ENCODE measurements at places on chromosomes 6 and 20.

- no peak for DNase-seq
These were observed 420.3 kb upstream of the FLRT3 start for GRCh38 chr20:14757728-14758127.

DNA sequence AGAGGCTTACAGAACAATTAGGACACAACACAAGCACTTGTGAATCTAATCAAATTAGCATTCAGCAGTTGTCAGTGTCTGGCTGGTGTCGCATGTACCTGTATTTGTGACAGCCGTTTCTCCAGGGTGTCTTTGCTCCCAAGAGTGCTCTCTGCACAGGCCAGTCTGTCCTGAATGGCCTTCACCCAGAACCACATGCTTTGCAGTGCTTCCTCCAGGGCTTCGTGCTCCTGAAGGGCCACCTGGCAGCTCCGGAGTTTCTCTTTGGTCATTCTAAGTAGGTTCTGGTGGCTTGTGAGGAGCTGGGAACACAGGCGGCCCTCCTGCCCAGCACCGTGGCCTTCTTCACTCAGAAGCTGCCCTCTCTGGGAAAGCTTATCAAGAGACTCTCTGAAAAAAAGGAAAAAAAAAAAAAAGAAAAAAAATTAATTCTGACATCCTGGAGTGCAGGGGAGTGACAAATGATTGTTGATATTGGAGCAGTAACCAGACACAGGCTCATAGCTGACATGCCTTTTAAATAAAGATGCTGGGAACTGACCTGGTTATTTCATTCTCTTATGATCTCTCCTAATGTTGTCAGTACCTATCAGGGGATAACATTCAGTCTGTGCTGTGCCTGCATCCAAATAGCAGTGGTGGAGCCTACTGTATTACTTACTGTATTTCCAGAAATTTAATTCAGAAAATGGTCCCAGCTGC lies 245.8 kb downstream of the SYNE1 start:
- no peak for DNase-seq

- DNase-seq: no peak
These were observed 739.7 kb upstream of the POU3F2 start for GRCh38 chr6:98094696-98095095.

GRCh38 chr6:168851460-168852375 lies 401.9 kb downstream of the THBS2 start:
- DNase-seq: no peak

DNA sequence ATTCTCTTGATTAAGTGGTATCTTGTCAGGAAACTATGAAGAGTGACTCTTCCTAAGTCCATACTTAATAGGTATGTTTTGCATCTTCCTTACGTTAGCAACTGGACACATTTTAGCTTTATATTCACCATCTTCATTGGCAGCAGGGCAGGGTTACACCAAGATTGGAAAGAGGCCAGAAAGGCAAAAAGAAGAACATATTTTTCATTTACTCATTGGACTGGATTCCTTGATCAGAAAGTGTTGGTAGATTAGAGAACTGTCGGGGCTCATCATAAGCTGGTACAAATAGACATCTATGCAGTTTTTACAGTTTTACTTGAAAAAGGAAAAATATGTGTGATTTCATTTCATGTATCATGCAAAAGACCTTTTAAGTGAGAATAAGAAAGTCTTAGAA lies 464.9 kb downstream of the LMBRD1 start:
- DNase-seq: no peak

DNA sequence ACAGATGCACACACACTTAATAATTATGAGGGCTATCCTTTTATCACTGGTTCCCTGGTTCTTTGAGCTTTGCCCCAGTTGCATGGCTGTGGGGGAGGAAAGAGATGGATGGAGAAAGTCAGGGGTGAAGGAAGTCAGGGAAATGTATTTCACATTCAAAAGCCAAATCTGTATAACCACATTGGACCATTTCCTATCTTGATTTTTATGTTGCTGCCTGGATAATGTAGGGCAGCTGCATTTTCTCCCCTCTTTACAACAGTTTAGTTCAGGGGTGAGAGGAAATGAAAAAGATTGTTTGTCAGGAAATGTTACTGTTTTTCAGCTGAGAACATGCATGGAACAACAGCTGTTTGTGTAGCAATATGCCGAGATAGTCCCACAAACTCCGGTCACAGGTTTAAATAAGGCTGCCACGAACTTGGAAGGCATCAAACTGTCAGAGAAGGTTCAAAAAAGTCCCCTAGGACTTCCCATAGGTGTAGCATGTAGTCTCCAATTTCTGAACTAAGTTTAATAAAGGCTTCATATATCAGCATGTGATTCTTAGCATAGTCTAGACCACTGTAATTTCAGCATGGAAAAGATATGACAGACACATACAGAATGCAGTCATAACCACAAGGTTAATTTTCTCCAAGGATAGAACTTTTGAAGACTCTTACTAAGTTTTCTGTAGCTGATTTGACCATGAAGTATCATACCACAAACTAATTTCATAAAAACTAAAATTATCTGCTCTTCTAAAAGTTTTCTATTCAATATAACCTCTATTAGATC lies 82.1 kb upstream of the COL21A1 start:
- no peak for DNase-seq

DNA sequence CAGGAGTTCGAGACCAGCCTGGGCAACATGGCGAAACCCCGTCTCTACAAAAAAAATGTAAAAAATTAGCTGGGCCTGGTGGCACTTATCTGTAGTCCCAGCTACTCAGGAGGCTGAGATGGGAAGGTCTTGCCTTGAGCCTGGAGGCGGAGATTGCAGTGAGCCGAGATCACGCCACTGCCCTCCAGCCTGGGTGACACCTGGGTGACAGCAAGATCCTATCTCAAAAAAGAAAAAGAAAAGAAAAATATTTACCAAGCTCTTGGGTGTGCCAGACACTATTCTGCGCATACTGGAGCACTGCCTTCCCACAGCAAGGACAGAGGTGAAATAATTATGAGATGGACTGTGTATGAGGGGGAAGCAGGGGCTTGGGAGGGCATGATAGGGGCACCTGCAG lies 19.6 kb downstream of the POFUT1 start:
- DNase-seq: no peak

- DNase-seq: no peak
These were observed 392.7 kb upstream of the MAN1A1 start for GRCh38 chr6:119742188-119742803.

- no peak for DNase-seq
These were observed 17.4 kb upstream of the PLCB4 start for GRCh38 chr20:9051508-9051907.

- DNase-seq: no peak
These were observed 19.4 kb downstream of the PTPRK start for GRCh38 chr6:128500749-128501600.

GRCh38 chr6:11964729-11965335 lies 47.3 kb upstream of the HIVEP1 start:
- DNase-seq: no peak

DNA sequence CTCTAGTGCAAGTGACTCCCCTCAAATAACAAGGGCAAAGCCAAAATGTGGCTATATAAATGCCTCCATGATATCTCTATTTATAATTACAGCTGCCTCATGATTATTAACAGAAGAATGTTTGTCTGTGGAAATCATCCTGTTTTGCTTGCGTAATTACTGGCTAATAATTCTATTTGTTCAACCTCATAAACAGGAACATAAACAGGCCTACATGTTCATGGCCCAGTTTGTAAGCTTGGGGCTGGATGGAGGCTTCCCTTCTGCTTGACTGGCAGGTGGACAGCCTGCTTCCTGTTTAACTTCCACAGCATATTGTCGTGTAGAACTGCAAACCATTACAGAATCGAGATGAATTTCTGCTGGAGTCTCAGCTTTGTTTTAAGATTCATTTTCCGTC lies 766.0 kb upstream of the MAP3K7 start:
- DNase-seq: no peak

- DNase-seq: no peak
These were observed 12.4 kb downstream of the MAFB start for GRCh38 chr20:40676491-40677269.

GRCh38 chr6:156971153-156971885 lies 194.1 kb downstream of the ARID1B start:
- no peak for DNase-seq

DNA sequence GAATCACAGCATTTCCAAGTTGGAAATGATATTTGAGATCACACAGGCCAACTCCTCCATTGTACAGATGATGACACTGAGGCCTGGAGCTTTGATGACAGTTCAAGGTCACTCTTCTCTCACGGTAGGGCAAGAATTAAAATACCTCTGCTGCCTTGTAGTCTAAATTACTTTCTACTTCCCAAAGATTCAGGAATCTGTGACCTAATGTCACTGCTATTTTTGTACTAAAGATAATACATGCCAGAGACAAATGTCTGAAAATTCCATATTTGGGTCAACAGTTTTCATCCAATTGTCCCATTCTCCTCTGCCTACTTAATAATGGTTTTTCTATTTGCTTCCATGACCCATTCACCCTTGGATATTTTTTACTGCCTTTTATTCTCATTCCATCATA lies 160.0 kb downstream of the SOD2 start:
- DNase-seq: no peak

DNA sequence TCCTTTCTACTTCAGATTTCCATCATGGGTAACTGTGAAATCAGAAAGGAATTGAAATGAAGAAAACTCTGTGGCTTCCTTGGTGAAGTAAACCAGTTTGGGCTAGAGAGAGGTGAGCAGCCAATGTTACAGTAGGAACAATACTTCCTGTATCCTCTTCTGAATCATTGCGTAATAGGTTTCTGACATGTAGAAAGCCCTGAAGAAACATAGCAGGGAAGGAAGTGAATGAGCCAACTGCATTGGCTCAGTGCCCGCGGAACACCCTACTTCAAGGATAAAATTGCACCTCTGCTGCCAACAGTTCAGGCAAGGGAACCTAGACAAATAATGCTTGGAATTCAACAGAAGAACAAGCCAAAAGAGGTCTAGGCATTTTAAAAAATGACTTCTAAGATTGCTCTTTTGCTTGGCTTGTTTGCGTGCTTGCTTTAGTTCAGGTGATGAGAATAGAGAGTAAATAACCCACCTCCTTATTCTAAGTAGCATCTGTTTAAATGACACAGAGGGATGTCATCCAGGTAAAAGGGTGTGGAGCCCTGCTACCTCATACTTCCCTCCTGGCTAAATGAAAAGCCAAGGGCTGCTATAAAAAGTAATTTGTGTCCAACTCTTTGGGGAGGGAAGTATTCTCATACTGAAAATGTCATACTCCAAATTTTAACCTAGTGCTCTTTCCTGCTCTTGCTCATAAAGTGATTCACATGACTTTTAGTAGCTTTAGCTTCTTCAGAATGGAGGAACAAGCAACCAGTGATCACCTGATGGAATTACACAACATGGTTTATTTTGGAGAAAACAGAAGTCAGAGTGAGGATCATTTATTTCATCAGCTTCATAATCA lies 30.0 kb upstream of the AKIRIN2 start:
- no peak for DNase-seq

GRCh38 chr20:21801193-21801592 lies 95.7 kb downstream of the PAX1 start:
- DNase-seq: no peak

- DNase-seq: no peak
These were observed 17.3 kb downstream of the SLC22A16 start for GRCh38 chr6:110459137-110459536.

DNA sequence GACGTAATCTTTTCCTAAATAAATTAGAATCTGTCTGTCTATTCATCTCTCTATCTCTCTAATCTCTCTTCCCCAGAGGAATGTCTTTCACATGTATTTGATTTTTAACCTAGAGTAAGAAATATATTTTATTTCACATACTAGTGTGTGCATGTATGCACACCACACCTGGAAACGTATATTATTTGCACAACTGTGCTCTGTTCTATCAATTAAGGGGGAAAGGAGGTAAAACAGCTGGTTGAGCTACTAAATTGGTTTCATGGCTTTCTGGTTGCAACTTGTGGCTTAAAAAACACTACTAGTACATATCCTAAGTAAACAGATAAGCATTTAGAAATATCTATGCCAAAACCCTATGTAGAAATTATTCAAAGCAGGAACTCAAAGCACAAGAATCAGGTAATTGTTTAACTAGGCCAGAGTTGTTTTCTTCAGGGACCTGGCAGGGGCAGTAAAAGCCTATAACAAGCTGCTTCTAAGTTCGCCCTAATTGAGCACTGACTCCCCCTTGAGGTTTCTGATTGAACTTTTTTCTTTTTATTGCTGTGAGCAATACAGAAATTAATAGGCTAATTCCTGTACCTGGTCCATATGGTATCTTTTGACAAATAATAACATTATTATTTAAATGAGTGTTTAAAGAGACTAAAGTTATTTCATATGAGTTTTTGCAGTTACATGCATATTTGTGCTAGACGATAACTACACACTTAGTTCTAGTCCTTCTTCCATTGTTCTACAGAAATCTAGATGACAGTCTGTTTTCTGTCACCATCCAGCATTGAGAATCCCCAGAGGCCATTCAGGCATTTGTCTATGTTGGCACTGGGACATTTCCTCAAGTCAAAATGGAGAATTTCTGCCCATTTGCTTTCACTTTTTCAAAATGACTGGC lies 88.6 kb downstream of the MCHR2 start:
- no peak for DNase-seq

GRCh38 chr20:38934530-38934929 lies 8.3 kb downstream of the FAM83D start:
- DNase-seq: no peak

DNA sequence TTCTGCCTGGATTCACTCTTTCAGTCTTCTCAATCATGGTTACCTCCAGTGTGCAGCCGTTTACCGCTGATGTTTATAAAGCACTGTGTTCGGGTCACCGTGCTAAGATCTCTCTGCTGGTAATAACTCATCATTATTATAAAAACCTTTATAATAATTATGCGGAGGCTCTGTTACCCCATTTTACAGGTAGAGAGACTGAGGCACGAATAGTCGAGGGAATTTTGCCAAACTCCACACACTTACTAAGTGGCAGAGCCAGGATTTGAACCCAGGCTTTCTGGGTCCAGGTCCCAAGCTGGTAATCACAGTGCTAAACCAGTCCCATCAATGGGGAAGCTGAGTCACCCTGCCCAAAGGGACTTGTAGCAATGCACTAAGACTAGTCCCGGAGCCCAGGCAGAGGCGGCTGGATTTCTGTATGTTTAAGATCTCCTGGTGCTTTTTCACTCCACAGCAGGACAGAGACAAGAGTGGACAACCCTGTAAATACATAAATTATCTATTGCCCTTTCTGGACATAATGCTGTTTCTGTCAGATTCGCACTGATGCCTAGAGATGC lies 48.1 kb downstream of the SYNJ2 start:
- no peak for DNase-seq

All from stimulated activated CD4-positive, alpha-beta T cell treated with anti-CD3 and anti-CD28 coated beads, Interleukin-1b, Interleukin-23, amount 100 ng/mL, for 1 hour (primary cell).